Epithelial cell of prostate (primary cell): ENCODE measurements at places on chromosomes 16 and 17.

GRCh38 chr17:2095536-2095910 is 40.6 kb downstream of the HIC1 start:
- no peak for DNase-seq

- DNase-seq, result no peak
Observed at GRCh38 chr17:65054602-65055001, 1.9 kb downstream of the GNA13 start.

DNA sequence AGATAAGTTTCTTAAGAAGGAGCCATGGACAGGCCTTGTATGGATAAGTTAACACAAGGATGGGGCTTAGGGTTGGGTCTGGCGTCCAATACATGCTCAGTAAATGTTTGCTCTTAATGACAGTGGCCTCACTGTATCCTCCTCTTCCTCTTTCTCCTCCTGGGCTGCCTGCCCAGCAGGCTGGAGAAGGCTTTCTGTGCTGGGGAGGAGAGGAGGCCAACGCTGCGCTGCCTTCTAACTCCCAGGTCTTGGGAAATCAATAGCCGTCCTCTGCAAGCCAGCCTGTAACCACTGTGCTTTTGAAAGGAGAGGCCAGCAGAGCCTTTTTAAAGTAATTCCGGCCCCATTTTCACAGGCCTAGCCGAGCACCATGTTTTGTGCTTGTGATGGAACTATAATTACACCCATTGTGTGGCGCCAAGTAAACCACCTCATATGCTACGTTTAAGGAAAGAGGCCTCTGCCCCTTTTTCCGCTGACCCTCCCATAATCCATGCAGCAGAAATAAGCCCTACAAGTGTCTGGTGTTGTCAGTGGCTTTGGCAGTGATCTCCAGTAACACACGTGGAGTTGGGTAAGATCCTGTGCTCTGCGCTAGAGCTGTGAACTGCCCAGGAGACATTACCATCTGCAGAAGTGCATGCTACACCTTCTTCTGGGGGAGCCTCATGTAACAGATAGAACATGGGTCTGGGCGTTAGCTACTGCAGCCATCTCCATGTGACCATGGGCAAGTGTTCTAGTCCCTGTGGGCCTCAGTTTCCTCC is 368.2 kb downstream of the SNX29 start:
- DNase-seq, result no peak

DNA sequence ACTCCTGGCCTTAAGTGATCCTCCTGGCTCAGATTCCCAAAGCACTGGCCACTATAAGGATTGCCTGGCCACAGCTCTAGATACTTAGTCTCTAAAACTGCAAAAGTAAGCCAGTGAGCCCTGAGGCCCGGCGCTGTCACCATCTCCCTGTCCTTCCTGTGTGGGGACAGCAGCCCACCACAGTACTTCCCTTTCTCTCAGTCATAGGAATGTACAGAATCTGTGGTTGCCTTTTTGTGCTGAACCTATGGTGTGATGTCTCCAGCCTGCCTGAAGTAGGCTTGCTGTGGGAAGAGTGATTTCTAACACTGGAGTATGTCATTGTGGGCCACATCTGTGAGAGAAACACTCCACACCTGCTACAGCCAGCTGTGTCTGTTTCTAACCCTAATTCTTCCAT is 24.7 kb downstream of the NTAN1 start:
- DNase-seq, result no peak

- no peak for DNase-seq
Observed at GRCh38 chr17:63809970-63810369, 17.3 kb upstream of the PSMC5 start.

GRCh38 chr16:77840673-77841501 is 52.5 kb downstream of the VAT1L start:
- no peak for DNase-seq
